Activated T-cell treated with anti-CD3 and anti-CD28 coated beads for 24 hours (primary cell): ENCODE measurements at places on chromosomes 6 and 20.

DNA sequence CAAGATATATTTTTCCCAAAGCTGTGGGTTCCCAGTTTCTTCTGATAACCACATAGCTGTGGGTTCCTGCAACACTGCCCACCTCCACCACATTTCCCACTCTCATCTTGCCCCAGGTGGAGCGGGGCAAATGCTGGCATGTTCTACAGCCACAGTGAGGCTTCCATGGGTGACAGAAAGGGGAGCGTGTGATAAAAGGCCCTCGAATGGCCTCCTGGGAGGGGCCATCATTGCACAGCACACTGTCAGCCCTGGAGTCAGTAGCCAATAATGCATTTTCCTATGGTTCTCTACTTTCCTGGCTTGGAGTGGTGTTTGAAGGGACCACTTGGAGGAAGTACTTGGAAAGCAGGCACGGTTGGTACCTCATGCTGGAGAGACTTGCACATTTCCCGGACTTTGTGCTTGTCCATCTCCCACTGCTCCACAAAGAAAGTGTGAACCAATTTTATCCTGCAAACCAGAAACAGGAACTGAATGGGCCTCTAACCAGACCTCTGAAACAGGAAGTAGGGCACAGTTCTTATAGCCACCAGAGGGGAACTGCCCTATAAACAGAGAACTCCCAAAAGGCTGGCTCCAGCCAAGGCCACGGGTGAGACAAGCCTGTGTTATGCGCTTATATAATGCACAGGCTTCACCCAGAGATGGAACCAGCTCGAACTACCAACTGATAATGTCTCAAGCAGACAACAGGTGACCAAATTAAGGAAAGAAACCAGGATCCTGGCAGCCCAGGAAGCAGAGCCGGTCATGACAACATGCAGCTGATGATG lies 8.6 kb downstream of the MAP3K5 start:
- no peak for DNase-seq

DNA sequence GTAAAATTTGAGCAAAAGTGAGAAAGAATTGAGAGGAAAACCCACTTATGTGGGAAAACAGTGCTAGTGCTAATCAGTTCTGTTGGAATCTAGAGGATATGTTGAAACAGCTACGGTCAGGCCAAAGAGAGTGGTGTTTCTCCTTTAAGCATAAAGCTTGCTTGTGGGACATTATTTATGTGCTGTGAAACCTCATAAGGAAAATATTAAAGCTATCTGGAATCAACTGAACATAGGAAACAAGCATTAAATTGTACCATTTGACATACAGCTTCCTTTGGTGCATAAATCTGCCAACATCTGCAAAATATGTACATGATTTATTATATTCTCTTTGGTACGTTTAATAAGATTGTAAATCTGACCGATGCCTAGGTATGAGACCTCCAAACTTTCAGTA lies 182.5 kb upstream of the PDE10A start:
- DNase-seq, result no peak

DNA sequence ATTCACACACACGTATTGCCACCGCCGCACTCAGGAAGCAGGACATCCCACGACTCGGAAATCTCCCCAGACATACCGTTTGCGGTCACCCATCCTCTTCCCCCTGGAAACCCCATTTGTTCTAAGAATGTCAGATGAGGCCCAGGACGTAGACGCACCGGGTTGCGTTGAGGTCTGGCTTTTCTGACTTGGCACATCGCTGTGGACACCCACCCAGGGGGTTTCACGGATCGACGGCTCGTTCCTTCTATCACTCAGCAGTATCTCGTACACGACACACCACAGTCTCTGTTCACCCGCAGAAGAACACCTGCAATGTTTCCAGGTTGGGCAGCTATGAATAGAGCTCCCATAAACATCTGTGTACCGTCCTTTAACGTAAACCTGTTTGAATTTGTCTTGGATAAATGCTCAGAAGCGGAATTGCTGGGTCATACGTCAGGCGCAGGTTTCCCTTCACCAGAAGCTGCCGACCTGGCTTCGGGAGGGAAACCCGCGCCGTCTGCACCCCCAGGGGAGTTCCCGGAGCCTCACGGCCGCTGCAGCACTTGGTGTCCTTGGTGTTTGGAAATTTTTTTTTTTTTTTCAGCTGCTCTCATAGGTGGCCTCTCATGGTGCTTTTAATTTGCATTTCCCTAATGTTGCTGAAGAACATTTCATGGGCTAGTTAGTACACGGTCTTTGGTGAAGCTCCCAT lies 9.3 kb upstream of the EEF1A2 start:
- no peak for DNase-seq

DNA sequence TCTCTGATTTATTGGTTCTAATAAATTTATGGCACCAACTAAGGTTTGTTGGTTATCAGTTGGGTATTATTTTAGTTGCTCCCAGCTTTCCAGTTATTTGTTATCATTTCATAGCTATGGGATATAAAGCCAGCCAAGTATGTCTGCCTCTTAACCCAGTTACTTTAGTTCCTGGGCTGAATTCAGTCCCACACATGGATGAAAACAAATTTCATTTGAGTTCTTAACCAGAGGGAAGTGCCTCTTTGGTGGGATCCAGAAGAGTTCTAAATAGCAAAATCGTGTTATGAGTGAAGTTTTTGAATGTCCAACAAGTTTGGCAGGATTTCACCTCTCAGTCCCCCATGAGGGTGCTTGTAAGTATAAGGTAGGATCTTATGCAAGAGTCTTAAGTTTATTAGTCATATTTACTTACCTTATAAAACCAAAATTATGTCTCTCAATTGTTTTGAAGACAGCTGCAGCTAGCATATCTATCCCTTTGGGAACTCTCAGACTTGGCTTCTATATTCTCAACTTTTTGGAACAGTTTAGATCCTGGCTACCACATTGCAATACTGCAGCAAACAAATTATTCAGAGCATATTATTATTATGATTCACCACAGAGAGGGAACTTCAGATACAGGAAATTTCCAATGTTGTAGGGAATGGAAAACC lies 683.6 kb downstream of the BCKDHB start:
- DNase-seq, result no peak

DNA sequence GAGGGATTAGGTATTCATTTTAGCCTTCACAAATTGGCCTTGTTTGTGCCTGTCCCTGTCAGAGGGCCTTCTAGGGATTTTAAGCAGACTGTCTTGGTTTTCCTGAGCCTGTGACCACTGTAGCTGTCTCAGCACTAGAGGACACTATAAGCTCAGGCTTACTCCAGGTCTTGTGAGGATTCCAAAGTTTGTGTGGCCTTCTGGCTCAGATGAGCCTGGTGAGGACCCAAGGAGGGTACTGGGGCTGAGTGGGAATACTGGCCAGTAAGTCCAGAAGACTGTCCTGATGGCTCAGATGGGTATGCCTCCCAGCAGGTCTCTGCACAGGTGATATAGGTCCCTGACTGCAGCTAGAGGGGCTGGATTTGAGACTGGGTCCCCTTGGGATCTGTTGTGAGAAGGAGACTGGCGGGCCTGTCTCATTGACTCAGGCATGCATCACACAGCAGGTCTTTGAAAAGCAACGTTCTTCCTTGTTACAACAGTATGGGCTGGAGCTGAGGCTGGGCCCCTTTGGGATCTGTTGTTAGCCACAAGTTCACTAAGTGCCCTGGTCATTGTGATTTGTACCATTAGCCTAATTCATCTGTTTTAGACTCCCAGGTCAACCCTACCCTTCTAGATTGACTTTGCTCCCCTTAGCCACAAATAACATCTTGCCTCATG lies 26.3 kb upstream of the TFB1M start:
- no peak for DNase-seq

GRCh38 chr6:167972193-167972592 lies 25.3 kb upstream of the KIF25 start:
- no peak for DNase-seq

- no peak for DNase-seq
Measured at GRCh38 chr6:134482593-134483270, 164.8 kb upstream of the SGK1 start.

GRCh38 chr6:63537201-63537958 lies 34.9 kb upstream of the LOC128125822 start:
- DNase-seq, result no peak

- no peak for DNase-seq
Measured at GRCh38 chr6:81683912-81684311, 68.6 kb downstream of the TENT5A start.

- DNase-seq, result no peak
Measured at GRCh38 chr20:46731770-46732169, 22.3 kb downstream of the SLC2A10 start.

GRCh38 chr6:142861711-142862110 lies 83.3 kb downstream of the HIVEP2 start:
- DNase-seq, result no peak

GRCh38 chr6:133179481-133179880 lies 61.7 kb upstream of the EYA4 start:
- DNase-seq, result no peak

GRCh38 chr6:124148236-124148957 lies 344.7 kb downstream of the NKAIN2 start:
- no peak for DNase-seq

GRCh38 chr6:168631564-168631963 lies 190.6 kb downstream of the SMOC2 start:
- no peak for DNase-seq

- DNase-seq, result no peak
Measured at GRCh38 chr20:8361006-8361652, 229.1 kb downstream of the PLCB1 start.

DNA sequence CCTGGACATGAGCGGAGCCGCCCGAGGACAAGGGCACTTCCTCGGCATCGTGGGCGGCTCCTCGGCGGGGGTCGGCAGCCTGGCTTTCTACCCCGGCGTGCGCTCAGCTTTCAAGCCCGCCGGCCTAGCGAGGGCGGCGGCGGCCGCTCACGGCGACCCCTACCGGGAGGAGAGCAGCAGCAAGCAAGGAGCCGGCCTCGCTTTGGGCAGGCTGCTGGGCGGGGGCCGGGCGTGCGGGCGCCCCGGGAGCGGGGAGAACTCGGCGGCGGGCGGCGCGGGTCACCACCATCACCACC lies 6.7 kb downstream of the PRDM13 start:
- DNase-seq, result no peak

GRCh38 chr6:40695750-40696415 lies 108.7 kb upstream of the LRFN2 start:
- DNase-seq, result no peak

DNA sequence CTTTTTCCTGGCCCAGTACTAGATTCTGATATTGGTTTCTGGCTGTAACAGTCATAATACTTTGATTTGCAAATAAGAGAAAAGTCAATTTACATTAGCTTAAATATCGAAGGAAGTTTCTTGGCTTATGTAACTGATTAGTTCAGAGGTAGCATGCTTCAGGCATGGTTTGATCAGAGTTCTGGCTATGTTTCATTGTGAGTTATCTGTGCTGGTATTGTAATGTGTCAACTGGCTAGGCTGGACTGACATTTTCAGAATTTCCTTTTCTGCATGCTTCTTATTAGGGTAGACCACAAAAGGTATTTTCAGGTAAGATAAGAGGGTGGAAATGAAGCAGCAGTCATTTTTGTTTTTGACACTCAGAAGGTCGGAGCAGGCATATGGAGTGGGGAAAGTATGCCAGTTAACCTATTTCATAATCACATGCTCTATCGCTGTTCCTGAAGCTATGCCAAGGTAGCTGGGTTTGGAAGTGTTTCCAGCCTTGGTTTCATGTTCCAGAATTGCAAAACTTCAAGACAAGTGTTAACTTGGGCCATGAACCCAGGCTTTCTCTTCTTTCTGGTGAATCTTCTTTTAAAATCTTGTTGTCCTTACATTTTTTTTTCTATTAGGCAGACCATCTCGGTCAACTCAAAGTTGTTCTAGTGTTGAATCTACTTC lies 244.9 kb downstream of the DHX35 start:
- no peak for DNase-seq
